Esophagus squamous epithelium (tissue), 5 donors: ENCODE measurements at places on chromosomes 16 and 17.

GRCh38 chr16:84117494-84117843 lies 727 bp upstream of the MBTPS1 start:
- DNase-seq = no peak

- DNase-seq = no peak
Measured at GRCh38 chr17:3960764-3961163, 3.5 kb downstream of the ATP2A3 start.

- no peak for DNase-seq
Measured at GRCh38 chr17:491086-492021, 138.7 kb upstream of the RPH3AL start.

DNA sequence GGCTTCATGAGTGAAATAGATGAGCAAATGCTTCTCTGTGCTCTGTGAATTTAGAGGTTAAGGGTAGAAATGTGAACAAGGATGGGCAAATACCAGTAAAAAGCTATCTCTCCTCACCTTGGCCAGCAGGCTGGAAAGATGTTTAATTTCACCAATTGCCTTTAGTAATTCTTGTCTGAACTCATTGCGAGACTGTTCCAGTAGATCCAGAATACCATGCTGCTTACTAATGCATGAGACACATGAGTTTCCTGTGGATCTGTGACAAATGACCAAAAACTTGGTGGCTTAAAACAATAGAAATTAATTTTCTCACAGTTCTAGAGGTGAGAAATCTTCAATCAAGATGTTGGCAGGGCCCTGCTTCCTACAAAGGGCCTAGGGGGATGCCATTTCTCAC lies 9.3 kb upstream of the ZNF624 start:
- DNase-seq = no peak

DNA sequence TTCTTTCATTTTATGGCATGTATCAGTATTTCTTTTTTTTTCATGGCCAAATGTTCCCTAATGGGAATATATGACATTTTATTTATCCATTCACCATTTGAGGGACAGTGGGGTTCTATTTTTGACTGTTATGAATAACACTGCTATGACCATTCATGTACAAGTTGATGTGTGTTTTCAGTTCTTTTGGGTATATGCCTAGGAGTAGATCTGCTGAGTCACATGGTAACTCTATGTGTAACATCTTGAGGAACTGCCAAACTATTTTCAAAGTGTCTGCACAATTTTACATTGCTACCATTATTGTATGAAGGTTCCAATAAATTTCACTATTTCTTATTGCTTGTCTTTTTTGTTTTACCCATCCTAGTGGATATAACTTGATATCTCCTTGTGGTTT lies 223.0 kb downstream of the TANC2 start:
- DNase-seq = no peak

GRCh38 chr17:62678214-62678919 lies 50.9 kb downstream of the MRC2 start:
- no peak for DNase-seq

GRCh38 chr17:50257676-50258224 lies 16.5 kb upstream of the TMEM92 start:
- DNase-seq = no peak

- DNase-seq = no peak
Measured at GRCh38 chr16:31072540-31073141, 1.4 kb downstream of the ZNF668 start.

DNA sequence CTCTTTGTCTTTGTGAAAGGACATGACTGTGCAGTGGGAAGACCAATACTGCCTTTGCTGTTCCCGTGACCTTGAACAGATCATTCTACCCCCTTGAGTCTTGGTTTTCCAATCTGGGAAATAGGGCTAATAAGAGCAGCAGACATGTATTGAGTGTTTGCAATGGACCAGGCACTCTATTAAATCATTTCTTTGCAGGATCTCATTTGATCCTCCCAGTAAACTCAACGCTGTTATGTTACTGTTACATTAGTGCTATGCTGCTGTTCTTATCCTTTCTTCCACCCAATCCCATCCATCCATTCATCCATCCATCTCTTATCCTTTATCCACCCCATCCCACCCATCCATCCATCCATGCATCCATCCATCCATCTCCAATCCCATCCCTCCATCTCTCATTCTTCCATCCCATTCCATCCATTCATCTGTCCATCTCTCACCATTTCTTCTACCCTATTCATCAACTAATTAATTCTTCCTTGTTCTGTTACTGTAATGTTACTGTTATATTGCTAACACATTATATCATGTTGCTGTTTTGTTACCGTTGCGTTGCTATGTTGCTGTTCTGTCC lies 65.1 kb downstream of the ABCC6 start:
- DNase-seq = no peak

DNA sequence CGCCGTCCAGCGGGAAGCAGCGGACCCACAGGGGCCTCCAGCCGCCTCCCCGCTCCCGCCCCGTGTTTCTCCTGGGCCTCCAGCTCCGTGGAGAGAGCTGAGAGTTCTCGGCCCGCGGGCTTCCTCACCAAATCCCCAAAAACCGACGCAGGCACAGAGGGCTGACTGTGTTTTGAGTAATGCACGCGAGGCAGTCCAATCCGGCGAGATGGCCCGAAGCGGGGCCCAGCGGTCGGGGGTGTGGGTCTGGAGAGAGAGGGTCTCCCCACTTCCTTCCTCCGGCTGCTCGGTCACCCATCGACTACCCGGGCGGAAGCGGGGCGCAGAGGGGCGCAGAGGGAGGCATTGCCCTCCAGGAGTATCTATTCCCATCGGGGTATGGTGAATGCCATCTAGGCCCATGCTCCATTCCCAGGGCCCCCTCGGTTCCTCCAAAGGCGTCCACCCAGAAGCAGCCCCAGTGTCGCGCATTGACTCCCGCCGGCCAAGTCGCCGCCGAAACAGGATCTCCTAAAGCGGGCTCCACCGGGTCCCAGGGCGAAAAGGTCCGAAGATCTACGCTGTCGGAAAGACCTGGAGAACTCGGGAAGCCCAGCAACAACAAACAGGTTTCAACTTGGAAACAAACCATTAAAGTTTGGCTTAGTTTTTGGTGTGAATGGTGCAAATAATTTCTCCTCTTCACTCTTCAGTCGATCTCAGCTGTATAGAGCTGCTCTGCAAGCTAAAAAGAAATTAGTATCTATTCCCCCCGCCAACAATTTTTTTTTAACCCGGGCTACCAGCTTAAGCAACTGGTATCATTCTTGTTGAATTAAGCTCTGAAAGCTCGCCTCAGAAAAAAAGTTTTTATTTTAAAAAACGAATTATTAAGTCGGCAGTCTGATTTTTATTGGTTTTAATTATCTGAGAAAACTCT lies 19.2 kb upstream of the HOXB13 start:
- DNase-seq = no peak

- no peak for DNase-seq
Measured at GRCh38 chr17:31321481-31321880, at the start of gene EVI2A. EVI2A (minus strand) TSS chr17:31321622; CDS start chr17:31319013, 2,609 bp downstream.

DNA sequence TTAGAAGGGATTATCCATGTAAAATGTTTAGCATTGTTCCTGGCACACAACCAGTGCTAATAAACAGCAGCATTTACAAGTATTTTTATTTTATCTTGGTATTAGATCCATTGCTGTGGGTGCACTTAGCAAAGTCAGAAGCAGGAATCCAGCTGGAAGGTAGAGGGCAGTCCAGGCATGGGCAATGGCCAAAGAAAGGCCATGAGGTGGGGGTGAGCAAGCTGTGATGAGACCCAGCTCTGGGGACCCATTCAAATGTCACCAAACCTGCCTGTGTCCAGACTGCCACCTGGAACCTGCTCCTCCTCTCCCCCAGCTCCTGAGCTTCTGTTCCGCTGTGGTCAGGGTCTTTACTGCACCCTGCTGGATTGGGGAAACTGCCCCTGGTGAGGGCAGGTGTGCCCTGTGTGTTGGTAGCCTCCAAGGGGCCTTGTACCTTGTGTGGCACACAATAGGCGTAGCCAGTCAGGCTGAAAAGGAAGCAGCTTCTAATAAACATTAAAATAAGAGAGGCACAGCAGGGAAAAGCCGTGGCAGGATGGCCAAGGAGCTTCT lies 118.0 kb upstream of the CRHR1 start:
- no peak for DNase-seq

GRCh38 chr16:67150833-67151396 lies at the start of gene B3GNT9:
B3GNT9 (minus strand) TSS chr16:67150998; CDS start chr16:67150485, 513 bp downstream.
- no peak for DNase-seq

DNA sequence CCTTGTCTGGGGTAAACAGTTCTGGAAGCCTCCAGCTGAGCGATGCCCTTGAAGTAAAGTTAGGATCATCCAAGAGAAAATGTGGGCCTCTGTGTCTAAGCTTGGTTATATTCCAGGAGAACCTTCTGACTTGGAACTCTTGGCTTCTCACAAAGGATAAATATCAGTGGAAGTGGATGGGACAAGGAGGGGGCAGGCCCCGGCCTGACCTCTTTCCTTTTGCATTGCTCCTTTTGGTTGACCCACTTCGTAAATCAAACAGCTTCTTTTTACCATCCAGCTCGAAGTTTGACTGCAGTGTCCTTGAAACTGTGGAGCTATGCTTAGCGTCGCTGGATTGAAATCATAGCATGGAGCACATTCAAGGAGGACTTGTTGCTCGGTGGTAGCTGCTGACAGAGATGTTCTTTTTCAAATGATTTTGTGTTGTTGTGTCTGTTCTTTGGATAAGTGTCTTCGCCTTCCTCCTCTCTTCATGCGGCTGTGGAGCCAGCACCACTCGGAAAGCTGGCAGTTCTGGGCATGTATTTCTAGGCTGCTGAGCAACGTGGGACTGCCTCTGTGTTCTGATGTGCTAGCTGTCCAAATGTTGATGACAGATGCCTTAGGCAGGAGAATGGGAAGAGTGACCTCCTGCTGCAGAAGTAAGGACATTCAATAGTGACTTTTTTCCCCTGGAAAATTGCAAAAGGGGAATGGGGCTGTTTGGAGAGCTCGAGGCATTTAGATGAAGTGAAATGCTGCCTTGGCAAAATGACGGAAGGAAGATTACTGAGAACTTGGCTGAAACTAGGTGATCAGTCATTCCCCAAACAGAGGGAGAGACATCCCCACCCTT lies 4.5 kb downstream of the MINK1 start:
- no peak for DNase-seq

DNA sequence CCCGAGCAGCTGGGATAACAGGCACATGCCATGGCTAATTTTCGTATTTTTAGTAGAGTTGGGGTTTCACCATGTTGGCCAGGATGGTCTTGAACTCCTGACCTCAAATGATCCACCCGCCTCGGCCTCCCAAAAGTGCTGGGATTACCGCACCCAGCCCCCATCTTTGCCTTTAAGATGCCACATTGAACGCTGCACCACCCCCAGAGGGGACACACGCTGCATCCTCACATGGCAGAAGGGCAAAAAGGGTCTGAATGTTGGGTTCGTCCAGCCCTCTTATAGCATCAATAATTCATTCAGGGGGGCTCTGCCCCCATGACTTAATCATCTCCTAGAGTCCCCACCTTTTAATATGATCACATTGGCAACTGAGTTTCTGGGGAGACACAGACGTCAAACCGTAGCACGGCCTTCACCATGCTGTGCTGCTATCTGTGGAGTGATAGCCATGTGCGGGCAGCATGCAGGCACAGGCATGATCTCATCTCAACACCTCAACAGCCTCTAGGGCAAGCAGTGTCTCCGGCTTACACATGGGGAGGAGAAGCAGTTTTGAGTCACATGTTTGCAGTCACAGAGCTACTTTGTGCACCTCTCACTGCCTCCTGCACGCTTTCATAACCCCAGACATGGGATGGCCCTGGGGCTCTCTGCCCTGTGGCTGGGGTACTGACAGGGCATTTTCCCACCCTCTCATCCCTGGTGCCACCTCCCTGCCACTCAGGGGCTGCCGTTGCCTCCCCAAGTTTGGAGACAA lies 30.0 kb downstream of the IL21R start:
- DNase-seq = no peak

GRCh38 chr17:5541610-5542202 lies 42.6 kb downstream of the NLRP1 start:
- no peak for DNase-seq

DNA sequence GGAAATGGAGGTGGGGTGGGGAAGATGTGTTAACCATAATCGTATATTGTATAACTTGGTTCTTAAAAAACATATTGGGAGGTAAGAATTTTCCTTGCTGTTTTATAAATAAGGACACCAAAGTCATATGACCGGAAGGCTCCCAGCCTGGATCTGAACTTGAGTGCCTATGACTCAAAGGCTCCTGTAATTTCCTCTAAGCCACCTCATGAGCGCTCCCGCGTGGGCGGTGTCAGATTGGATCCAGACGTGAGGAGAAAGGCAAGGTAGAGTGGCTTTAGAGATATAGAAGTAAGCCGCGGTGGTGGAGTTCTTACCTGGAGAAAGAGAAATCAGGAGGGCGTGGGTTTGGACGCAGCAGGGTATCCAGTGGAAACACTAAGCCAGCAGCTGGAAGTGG lies 196.2 kb upstream of the NLRP1 start:
- no peak for DNase-seq

GRCh38 chr16:35506018-35506897 lies 2046.8 kb downstream of the TP53TG3F start:
- DNase-seq = no peak

DNA sequence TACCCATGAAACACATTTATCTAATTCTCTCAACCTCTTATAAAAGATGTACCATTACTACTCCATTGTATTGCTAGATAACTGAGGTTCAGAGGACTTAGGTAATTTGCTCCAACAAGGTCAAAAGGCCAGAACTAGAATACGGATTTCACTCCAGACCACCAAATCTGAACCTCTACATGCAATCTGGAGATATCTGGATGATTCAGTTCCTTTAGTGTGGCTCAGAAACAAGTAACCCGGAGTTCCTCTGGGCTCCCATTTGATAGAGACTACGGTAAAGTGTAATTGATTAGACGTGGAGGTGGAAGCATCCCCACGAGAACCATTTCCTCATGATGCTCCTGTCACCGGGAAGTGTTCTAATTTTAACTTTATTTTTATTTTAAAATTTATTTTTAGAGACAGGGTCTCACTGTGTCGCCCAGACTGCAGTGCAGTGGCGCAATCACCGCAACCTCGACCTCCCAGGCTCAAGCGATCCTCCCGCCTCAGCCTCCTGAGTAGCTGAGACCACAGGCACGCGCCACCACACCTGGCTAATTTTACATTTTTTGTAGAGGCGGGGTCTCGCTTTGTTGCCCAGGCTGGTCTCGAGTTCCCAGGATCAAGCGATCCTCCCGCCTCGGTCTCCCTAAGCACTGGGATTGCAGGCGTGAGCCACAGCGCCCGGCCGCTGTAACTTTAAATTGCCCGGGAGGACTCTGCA lies 608 bp upstream of the COX10 start:
- no peak for DNase-seq

DNA sequence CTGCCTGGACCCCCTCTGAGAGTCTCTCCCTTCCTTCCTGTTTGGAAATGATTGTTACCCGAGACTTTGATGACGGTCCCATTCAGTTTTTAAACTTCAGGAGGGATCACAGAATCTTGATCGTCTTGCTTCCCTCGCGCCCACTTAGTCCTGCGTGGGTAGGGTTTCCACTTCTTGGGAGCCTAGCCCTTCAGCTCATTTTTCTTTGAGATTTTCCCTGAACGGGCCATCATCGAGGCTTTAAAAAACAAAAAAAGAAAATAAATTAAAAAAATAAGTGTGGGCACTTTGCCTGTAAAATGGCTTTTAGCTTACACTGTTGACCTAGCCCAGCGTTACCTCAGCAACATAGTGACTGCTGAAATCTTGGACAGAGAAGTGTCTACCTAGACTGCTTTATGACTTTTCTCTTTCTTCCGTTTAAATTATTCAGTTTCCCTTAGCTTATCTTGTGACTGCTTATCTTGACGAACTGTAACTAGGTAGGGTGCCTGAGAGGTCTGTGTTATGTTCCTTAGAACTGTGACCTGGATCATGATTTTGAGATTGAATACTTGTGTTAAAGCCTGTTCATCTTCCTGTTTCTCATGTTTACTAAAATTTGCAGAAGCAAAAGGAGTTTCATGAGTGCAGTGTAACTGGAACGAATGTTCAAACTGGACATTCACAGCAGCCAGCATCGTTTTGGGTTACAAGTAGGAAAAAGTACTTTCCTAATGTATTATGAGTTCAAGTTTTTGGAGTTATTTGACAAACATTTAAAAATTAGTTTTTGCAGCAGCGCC lies 874 bp downstream of the WWP2 start:
- DNase-seq = no peak
